GM19239 (cell line): ENCODE measurements at places on chromosomes 7 and 10.

GRCh38 chr10:24617771-24618396, 105.8 kb downstream of the ARHGAP21 start:
- DNase-seq, result peak; percentile 3

GRCh38 chr7:10815546-10815945, 158.1 kb upstream of the PHF14 start:
- no peak for DNase-seq

DNA sequence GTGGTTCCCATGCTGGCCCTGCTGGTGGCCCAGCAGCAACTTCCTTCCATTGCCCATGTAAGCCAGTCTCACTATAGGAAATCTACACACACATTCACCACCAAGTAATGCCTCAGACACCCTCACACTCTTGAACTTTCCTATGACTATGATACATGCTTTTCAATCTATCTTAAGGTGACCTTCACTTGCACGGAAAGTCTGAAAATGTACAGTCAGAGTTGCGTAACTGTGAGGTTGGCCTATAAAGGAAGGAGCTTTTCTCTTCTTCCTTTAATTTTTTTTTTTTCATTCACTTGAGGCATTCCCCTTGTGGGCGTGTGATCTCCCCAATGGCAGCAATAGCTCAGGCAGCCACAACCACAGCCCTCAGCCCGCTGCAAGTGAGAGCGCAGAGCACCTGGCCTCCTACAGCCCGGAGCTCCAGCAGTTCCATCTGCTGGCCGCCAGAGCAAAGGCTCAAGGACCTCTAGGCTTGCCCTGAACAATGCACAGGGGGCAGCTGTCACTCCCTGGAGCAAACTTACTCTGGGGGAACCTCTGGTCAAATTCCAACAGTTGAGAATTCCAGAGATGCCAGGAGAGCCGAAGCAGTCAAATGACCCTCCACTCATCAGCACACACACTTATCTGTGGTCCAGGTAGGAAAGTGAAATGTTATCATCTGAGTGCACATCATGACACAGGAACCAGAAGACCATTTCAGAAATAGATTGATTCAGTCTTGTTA, 123.1 kb upstream of the ADO start:
- peak; percentile 48 for DNase-seq

DNA sequence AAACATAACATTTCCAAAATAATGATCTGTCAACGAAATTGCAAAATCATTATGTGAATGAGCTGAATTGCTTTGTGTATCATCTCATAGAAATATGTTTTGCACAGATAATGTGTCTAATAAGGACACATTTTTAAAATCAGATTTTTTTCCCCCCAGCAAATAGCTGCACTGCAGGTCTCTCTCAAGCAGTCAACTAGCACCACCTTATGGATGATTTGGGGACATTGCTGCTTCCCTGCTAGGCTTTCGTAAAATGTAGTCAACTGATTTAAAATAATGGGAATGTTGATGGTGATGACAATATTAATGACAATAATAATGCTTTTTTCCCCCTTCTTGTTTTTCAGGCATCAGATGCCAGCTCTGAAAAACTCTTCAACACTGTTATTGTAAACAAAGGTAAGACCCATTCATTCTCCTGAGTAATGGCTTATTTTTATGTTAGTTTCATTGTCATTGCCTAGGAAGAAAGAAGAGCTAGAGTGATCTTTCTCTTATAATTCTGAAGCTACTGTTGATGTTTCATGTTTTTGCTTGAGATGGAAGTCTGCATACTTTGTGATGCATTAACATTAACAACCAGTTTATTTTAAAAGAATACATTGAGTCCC, 433.6 kb upstream of the GALNT17 start:
- DNase-seq, result peak; percentile 35

DNA sequence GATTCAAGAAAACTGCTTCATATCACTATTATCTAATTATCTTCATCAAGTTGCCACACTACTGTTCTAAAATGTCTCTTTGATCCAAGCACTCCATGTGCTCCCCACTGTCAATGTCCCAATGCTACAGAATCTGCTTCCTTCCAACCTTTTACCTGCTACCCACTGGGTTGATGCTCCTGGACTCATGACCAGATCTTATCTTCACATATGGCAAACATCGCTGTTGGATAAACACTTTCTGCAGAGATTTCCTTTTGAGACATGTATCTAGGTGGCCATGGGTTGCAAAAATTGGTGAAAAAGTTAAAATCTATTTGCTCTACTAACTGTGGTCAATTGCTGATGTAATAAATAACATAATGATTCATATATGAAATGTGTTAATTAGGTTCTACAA, 24.5 kb upstream of the SEMA3C start:
- DNase-seq, result no peak

DNA sequence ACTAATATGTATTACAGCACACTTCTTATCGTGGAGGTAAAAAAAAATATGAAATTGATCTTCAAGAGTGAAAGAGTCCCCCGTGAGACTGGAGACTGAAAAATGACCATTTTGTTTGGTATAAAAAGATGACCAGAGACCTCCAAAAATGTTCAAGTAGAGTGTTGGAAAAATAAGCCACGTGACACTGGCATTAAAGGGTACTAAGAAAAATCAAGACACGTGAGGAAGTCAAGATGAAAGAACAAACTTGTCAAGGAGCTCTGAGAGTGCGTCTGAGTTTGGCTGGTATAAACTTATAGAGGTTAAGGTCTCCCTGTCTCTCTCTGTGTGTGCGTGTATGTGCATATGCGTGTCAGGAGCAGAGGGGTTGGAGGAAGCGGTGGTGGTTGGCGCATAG, 362.7 kb upstream of the COBL start:
- DNase-seq, result no peak

- no peak for DNase-seq
Observed at GRCh38 chr7:2929321-2930201, 85.5 kb upstream of the GNA12 start.

GRCh38 chr10:48691812-48692528, 7.3 kb downstream of the WDFY4 start:
- DNase-seq, result no peak

DNA sequence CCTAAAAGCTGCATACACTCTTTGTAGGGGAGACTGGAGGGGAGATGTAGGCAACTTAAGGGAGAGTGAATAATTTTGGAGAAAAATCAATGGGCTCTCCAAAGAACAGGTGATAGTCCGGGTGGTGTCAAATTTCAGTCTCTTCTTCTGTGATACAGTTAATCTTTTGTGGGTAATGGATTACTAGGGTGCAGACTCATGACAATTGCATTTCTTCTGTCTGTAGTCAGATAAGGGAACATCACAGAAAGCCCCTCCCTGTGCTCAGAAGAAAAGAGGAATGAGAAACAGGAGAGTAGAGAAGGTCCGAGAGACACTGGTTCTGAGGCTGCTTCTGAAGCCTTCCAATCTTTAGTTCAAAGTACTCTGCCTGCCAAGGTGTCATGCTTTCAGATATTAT, 1140.7 kb upstream of the LRRN3 start:
- no peak for DNase-seq

DNA sequence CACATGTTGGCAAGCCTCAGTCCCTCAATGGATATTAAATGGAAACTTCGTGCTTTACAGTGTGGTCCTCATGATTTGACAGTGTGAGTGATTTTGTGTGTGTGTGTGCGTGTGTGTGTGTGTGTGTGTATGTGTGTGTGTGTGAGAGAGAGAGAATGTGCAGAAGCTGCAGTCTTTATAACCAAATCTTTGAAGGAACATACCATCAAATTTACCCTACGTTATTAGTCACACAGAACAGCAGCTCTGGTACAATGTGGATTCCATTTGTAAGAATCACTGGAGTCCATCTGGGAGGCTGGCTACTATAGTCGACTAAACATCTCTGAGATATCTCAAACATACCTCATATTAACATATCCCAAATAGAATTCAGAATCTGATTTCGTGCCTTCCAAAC, 928.0 kb upstream of the POT1 start:
- DNase-seq, result no peak

DNA sequence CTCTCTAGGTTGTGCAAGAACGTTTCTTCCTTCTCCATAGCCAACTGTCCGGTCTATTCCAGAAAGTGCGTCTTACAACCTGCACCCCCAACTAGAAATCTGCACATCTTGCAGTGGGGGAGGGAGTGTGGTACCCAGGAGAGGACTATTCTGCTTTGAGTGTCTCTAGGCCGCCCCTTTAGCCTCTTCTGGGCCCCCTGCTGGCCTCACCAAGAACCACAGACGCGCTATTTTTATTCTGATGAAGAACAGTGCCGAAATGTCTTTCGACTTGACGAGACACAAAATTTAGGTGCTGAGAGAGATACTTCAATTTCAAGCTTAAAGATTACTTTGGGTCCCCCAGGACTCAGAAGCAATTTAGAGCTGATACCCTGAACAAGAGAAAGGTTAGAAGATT, 1.0 kb downstream of the CNPY1 start:
- DNase-seq, result no peak

- no peak for DNase-seq
Observed at GRCh38 chr10:50565301-50566083, 58.3 kb downstream of the SGMS1 start.

GRCh38 chr7:78959477-78959876, 494.0 kb downstream of the MAGI2 start:
- no peak for DNase-seq
